ENCODE measurements at places on chromosomes 4 and X.

GRCh38 chr4:20019310-20020015 lies 232.2 kb upstream of the SLIT2 start:
- no peak for DNase-seq

DNA sequence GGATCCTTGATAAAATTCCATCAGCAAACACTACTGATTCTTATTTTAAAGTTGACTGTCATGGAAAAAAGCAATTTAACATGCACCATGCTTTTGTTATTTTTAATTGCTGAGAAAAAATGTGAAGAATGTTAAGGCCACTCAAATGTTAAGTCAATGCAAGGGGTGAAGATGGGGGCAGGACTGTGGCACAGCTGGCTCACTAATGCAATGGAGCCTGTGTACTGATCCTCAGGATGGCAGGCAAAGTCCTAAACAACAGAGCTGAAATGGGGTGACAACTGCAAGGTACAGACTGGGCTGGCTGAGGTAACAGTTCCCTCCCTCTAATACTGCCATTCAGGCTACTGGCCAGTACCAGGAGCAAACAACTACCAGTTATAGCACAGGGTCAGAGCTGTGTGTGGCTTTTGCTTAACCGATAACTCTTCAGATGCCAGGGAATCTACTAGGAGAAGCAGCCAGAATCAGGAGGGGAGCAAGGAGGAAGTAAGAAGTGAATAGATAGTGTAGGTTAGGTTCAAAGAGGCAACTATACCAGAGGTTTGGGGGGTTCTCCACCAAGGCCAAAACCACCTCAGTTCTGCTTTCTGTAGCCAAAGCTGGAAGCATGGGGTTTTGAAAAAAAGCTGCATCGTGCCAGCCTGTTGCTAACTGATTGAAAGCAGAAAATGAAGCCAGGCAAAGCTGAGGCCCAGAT lies 372.6 kb downstream of the OPHN1 start:
- no peak for DNase-seq

GRCh38 chr4:74638689-74639088 lies 155.6 kb downstream of the BTC start:
- no peak for DNase-seq

- peak; percentile 58 for DNase-seq
Measured at GRCh38 chr4:94827481-94828110, 69.8 kb downstream of the BMPR1B start.

DNA sequence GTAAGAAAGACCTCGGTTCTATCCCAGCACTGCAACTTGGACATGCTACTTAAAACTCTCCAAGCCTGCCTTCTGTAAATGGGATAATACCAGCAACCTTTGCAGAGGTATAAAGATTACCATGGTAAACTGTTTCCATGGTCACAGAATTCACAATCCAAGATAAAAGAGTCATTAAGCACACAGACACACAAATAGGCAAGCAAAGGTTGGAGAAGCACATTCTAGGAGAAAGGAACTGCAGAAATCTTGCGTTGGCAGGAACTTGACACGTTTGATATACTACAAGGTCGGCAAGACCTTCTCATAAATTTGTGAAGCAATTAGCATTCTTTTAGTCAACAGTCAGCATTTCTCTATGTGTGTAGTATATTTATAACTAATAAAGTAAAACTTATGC lies 12.3 kb upstream of the CHRNA9 start:
- DNase-seq, result no peak

DNA sequence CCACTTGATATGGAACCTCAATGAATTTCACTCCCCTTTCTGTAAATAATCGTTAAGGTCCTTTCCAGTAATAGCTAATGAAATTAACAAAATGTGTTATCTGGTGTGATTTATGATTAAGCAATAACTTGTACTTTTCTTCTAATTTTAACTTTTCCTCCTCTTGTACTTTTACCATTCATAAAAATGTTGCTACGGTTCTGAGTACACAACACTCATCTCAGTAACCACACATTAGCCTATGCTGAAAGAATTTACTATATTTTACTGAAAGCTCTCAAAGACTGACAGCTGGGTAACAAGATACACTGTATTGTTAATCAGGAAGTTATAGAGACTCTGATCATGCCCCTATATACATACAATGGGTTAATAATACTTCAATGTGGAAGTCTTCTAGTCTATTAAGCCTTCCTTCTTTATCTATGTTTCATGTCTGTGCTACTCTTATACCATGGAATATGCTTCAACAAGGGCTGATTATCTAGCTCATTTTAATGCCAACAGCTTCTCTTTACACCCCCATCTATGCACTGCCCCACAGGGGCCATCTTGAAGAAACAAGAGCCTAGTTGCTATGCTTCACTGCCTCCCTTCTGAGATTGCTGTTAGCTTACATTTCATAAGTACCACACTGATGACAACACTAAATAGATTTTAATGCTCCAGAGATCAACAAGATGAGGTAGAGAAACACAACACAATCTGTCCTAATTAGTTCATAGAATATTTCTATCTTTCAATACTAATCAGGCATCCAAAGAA lies 39.1 kb downstream of the LAMP2 start:
- no peak for DNase-seq

- DNase-seq, result no peak
Measured at GRCh38 chrX:12581546-12581945, 209.7 kb upstream of the PRPS2 start.

- peak; percentile 30 for DNase-seq
Measured at GRCh38 chr4:185005219-185005819, 13.0 kb upstream of the HELT start.

- no peak for DNase-seq
Measured at GRCh38 chr4:152935631-152936445, at the start of gene FHDC1. TSS of gene FHDC1 (plus strand) at chr4:152936323. CDS start at chr4:152943058, 6,735 bp downstream.

GRCh38 chr4:78938868-78939666 lies at the start of gene PAQR3:
TSS of gene PAQR3 (minus strand) at chr4:78939438. CDS start at chr4:78939224, 214 bp downstream.
- DNase-seq, result peak; percentile 64

DNA sequence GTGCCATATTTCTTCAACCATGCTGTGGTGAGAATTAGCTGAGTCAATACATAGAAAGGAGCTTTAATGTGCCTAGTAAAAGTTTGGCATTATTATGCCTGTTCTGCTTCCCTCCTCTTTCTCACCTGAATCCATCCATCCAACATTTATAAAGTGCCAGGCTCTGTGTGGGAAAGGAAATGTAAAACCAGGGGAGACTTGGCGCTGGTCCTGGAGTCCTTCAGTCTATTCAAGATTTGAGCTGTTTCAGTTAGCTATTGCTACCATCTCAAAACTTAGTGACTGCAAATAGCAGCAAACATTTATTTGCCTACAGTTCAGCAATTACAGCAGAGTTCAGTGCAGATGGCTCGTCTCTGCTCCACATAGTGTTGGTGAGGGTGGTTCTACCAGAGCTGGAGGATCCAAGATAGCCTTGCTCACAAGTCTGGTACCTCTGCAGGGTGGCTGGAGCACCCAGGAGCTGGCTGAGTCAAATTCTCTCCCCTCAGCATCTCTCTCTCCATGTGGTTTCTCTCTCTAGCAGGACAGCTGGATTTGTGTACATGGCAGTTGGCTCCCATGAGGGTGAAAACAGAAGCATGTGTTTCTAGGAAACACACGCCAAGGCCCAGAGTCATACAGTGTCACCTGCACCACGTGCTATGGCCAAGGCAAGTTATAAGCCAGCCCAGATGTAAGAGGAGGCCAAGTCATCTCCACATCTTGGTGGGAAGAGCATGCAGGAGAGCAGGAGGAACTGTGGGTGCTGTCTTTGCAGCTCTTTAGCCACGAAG lies 77.3 kb downstream of the FHDC1 start:
- no peak for DNase-seq

- DNase-seq, result no peak
Measured at GRCh38 chr4:22488106-22488505, 27.8 kb downstream of the ADGRA3 start.

- DNase-seq, result no peak
Measured at GRCh38 chr4:83657336-83657735, 121.4 kb downstream of the GPAT3 start.
